ENCODE measurements at places on chromosomes 3 and 15. TPM values are rescaled to one million over a fixed set of nuclear protein-coding genes. Genes with fewer than 3 reads are reported as not detected.

ADAMTS9 gene
- 6.5 TPM for total RNA-seq

PGBD4 gene
- total RNA-seq: 3.3 TPM

ATP2B2 gene
- total RNA-seq: not detected

MITF gene
- total RNA-seq: 3.6 TPM

FSD2 gene
- not detected for total RNA-seq

RASL12 gene
- not detected for total RNA-seq

SEMA3B gene
- total RNA-seq: 12.4 TPM

ROBO2 gene
- 2.8 TPM for total RNA-seq
